ENCODE measurements at places on chromosomes 11 and 22.
A peak's percentile ranks its signal among the peaks of the same experiment; 100 is the strongest.

DNA sequence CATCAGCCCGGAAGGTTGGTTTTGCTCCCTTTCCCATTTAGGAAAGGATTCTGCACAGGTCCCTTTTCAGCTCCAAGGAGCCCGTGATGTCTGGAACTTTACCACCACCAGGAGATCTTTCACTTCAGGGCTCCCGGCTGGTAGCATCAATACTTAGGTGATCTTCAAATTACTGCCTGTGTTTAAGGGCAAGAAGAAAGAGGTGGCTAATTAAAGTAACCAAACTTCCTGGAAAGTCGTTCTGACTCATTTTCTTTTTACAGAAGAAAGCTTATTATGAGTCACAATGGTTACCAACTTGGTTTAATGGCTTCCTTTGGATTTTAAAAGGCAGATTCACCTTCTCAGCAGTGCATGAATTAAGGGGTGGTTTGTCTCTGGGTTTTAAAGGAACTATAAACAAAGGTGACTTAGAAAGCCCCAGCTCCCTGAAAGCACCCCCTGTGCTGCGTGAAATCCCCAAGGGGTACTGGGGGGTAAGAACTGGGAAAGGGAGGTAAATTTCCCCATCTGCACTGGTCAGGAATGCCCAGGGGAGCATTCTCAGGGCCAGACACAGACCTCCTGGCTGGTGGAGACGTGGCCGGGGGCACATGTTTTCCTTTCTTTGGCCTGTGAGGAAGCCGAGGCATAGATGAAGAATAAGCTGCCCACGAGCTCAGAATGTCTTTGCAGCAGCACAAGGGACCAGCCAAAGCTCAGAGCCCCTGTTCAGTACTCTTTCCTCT is 8.8 kb downstream of the POU2F3 start:
- DNase-seq: no peak

DNA sequence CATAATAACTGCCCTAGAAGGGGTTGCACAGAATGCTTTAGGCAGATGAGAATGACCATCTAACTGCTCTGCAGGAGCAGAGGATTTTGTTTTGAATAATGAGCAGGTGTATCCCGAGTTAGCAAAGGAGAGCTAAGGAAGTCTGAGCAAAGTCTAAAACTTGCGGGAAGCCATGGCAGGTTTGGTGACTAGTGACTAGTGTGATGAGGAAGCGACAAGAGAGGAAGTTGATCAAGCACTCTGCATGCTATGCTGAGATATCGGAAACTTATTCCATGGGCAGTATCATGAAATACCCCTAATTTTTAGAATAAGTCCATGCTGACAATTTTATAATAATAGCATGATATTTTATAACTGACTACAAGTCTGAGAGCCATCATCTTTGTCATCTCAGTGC is 12.9 kb downstream of the OLFML1 start:
- no peak for DNase-seq

- peak; percentile 0 for DNase-seq
These were observed 9.2 kb downstream of the OR8B4 start for GRCh38 chr11:124415356-124415923.

GRCh38 chr22:20463324-20464095 is 25.9 kb upstream of the SCARF2 start:
- DNase-seq: no peak

GRCh38 chr11:75204685-75205563 is 35.6 kb upstream of the TPBGL start:
- peak; percentile 82 for DNase-seq

GRCh38 chr22:40289991-40290459 is 56.3 kb upstream of the ADSL start:
- no peak for DNase-seq

DNA sequence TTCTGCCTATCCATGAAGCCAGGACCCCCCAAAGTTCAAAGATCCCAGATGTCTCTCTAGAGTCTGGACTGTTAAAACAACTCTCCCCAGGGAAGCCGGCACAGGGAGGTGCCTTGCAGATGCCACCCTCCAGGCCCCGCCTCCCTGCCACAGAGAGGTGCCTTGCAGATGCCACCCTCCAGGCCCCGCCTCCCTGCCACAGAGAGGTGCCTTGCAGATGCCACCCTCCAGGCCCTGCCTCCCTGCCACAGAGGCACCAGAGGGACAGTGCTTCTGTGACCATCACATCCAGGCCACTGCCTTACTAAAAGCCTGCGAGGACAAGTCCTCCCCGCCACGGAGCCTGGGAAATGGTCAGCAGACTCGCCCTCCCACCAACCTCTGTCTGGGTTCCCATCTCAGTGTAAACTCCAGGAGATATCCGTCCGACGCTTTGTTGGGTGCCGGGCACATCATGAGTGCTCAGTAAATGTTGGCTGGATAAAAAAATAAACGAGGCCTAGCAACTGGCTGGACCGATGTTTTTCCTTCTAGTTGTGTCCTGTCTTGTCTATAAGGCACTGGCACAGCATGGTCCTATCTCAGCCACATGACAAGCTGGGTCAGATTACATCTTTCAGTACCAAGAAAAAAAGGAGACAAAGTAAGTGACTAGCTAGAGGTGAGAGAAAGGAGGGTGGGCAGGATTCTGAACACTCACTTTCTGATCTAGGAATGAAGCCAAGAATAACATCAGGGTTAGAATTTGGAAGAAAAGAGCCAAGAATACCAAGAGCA is 91.2 kb upstream of the CSNK2A3 start:
- DNase-seq: no peak

- no peak for DNase-seq
These were observed at the start of gene APOL5 for GRCh38 chr22:35717572-35717971. Gene APOL5, plus strand, starts transcription at chr22:35717872. Its CDS starts 0 bp downstream, at chr22:35717872.

DNA sequence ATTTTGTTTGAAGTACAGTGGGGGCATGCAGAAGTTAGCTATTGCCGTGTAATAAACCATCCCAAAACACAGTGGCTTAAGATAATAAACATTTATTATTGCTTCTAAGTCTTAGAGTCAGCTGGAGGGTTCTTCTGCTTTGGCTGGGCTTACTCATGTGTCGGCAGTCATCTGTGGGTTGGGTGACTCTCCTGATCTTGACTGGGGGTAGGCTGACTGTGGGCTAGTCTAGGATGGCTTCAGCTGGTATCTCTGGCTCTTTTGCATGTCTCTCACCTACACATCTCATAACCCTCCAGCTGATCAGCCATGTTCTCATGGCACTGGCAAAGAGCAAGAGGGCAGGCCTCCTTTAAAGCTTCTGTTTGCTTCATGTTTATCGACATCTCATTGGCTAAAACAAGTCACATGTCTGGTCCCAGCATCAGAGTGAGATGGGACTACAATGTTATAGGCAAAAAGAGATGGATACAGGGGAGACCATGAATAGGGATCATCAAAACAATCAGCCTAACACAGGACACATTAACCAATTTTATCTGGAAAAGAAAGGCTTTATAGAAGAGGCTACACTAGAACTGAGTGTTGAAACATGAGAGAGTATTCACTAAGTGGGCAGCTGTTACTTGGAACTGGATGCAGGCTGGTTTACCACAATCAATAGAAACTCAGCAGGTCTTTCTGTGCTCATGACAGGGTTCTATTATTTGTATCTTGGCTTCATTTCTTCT is 5.1 kb downstream of the LRRC51 start:
- DNase-seq: peak; percentile 64

GRCh38 chr22:34851918-34852662 is 213.9 kb upstream of the ISX start:
- no peak for DNase-seq

DNA sequence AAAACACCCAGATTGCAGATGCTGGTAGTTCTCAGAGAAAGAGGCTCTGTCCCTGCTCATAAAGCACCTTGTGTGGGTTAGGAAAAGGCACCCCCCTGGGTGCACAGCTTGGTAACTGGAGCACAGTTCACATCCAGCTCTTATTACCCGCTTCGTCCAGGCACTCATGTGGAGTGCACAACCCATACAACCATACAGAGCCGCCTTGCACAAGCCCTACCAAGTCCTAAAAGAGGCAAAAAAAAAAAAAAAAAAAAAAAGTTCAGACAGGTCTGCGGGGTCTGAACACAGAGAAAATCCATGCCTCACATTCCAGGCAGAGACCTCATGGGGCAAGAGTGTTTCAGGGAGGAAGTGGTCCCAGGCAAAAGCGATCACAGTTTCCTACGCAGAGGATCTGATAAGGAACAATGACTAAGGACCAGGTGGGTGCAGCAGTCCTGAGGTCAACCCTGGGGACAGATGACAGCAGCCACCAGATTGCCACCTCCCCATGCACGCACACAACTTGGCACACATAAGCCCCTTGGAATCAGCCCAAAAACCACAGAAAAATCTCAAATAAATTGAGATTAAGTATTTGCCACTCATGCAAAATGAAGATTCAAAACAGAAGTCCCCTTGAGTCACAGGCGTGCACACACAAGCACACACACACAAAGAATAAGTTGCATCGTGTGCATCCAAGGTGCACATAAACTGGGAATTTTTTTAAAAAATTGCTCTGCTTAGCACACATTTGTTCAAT is 12.3 kb downstream of the MB start:
- no peak for DNase-seq

Data from DMS79 (cell line).